ENCODE measurements at places on chromosomes 2 and 18.

GRCh38 chr2:26715528-26716270, 23.2 kb downstream of the KCNK3 start:
- no peak for DNase-seq

GRCh38 chr2:134134827-134135226, 119.0 kb upstream of the MGAT5 start:
- DNase-seq, result no peak

- no peak for DNase-seq
These were observed 20.5 kb downstream of the SLC25A52 start for GRCh38 chr18:31740180-31740579.

GRCh38 chr18:55781481-55781957, 193.5 kb upstream of the TCF4 start:
- no peak for DNase-seq

DNA sequence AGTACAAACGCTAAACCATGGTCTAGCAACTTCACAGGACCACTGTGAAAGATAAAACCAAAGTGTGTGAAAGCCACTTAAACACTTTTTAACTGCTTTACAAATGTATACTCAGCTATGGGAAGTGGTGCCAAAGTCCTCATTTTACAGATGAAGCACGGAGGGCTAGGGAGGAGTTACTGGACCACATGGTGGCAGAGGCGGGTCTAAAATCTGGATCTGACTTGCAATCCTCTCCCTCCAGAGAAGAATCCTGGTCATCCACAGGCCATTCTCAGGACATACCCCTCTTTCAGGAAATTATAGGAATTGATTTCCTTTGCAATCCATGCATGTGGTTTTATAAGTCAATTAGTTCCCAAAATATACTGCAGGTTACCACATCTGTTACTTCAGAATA, 84.6 kb upstream of the GYPC start:
- no peak for DNase-seq

DNA sequence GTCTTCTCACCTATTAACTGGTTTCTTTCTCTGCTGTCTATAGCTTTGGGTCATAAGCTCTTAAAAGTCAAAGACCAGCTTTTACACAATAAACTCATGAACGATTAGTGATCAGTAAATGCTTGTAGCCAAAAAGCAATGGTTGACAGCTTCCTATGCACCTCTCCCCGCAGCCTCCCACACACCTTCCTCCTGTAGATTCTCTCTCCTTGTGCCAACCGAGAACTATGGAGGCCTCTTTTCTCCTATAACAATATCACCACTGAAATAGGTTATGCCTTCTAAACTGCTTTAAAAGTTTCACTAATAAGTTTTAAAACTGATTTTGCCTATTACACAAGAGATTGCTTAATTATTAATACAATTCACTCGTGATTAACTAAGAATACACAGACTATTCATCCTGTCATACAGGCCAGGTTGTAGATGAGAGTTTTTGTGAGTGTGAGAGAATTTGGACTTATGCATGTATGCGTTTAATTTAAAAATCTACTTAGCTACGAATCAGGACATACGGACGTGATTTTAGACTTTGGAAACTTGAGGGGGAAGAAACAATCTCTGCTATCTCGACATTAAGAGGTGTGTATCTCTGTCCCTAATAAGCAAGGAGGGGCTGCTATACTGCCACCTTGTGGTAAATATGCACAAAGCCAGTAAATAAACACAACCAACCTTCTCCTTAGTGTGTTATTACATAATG, 229.1 kb upstream of the RBBP8 start:
- no peak for DNase-seq

DNA sequence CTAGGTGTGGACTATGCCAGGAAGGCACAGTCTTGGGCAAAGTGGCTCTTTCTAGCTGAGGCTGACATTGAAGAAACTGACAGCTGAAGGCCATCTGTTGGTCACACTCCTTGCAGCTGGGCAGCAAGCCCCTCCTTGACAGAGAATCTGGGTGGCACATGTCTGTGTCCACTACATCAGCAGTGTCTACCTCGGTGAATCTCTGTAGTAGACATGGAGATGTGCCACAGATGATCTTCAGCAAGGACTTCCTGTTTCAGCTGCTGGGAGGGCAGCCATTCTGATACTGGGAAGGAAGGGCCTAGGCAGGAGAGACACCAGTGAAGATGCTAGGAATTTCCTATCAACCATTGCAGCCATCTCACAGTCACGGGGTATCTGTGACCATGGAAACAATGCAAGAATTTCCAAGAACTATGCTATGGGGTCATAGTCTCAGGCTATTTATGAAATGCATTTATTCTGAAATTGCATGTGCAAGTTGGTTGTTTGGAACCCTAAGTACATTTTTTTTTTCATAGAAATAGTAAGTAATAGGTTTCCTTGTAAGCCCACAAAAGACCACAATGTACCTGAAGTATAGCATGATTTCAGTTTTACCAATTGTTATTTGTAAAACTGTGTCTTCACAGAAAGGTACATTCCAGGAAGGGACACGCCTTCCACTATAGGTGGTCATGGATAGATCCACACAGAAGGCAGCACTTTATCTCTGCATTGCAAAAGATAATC, 63.8 kb upstream of the DARS1 start:
- DNase-seq, result no peak

DNA sequence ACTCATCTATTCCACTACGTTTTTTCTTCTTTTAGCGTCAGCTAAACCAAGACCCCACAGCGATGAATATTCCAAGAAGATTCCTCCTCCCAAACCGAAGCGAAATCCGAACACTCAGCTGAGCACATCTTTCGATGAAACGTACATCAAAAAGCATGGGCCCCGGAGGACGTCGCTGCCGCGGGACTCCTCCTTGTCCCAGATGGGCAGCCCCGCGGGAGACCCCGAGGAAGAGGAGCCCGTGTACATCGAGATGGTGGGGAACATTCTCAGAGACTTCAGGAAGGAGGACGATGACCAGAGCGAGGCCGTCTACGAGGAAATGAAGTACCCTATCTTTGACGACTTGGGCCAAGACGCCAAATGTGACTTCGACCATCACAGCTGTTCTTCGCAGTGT, 182.4 kb downstream of the NYAP2 start:
- no peak for DNase-seq

DNA sequence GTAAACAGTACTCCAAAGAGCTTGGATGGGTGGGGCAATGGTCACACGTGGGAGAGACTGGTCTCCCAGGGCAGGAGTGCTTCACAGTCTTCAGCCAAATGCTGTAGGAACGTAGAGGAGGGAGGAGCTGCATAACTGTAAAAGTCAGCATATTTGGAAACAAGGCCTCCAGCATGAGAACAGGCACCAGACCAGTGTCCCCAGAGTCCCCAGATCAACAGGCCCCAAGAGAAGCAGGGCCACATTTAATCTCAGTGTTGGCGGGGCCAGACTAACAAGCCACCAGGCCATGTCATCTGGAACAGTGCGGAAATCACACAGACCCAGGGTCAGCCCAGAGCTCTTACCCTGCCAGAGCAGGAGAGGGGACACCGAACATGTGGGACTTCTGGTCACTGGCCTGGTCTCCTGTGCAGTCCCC, 63.2 kb downstream of the ADCY3 start:
- DNase-seq, result no peak

DNA sequence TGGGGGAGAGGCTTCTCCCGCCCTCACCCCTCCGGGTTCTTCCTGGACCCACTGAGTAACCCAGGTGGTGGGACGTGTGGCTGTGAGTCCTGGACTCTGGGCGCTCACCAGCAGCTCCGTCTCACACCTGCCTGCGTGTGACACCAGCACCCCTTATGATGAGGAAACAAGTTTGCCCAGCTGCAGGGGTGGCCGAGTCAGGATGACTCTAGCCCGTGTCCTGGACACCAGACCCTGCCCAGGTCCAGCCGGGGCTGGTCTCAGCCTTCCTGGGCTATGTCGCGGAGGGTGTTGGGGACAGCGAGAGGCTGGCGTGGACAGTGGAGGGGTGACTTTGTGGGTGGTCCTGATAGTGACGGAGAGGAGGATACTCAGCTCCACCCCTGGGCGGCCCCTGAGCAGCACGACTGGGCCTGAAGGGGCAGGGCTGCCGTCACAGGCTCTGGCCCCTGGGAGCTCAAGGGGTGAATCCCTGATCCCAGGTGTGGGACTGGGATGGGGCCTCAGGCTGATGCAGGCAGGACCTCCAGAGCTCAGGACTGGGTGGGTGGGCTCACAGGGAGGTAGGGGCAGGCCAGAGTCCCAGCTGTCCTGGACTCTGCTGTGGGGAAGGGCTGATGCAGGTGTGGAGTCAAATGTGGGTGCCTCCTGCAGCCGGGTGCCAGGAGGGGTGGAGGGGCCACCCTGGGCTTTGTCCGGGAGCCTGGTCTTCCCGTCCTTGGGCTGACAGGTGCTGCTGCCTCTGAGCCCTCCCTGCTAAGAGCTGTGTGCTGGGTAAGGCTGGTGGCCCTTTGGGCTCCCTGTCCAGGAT, 3.7 kb downstream of the GPR35 start:
- no peak for DNase-seq

DNA sequence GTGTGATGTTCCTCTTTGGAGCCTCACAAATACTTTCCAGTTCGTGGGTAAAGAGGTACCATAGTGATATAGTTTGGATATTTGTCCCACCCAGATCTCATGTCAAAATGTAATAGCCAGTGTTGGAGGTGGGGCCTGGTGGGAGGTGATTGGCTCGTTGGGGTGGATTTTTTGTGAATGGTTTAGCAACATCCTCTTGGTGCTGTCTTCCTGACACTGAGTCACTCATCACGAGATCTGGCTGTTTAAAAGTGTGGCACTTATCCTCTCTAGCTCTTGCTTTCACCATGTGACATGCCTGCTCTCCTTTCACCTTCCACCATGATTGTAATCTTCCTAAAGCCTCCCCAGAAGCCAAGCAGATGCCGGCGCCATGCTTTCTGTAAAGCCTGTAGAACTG, 3.0 kb upstream of the CCDC93 start:
- DNase-seq, result no peak

- DNase-seq, result no peak
These were observed 115.0 kb upstream of the TMEM200C start for GRCh38 chr18:6010284-6010683.

DNA sequence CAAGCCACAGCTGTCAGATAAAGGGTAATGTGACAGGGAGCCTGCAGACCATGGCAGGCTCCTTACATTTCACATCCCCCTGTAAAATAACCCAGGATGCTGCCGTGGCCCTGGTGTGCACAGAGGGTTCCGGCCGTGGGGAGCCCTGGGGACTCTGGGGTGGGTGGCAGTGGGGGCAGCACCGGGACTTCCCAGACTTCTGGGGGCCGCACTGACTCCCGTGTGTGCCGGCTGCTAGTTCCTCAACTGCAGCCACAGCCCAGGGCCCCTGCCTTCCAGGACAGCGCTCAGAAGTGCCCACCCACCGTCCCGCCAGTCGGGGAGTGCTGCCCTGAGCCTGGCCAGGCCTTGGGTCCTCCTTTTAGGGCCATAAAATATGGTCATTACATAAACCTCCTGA, 56.5 kb downstream of the CIB4 start:
- DNase-seq, result peak; percentile 29

- DNase-seq, result no peak
These were observed 47.9 kb downstream of the KIF5C start for GRCh38 chr2:148922776-148923475.

GRCh38 chr18:76364282-76365259, 130.5 kb downstream of the ZNF516 start:
- DNase-seq, result no peak

DNA sequence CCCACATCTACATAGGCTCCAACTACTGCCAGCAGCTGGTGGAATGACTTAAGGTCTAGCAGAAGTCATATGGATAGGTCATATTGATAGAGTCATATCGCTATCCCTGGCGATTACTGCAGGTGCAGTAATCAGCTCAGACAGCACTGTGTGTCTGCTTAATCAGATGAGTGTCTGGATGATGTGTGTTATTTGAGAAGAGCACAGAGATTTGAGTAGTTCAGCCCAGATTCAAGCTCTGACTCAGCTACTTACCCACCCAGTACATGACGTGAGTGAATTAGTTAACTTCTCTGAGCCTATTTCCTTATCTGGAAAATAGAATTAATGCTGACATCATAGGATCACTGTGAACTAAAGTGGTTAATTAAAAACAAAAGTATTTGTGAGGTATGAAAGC, 78.9 kb downstream of the EHD3 start:
- no peak for DNase-seq

- no peak for DNase-seq
These were observed 12.3 kb upstream of the CERS6 start for GRCh38 chr2:168443818-168444217.

GRCh38 chr2:223203971-223204929, 152.3 kb downstream of the KCNE4 start:
- no peak for DNase-seq

DNA sequence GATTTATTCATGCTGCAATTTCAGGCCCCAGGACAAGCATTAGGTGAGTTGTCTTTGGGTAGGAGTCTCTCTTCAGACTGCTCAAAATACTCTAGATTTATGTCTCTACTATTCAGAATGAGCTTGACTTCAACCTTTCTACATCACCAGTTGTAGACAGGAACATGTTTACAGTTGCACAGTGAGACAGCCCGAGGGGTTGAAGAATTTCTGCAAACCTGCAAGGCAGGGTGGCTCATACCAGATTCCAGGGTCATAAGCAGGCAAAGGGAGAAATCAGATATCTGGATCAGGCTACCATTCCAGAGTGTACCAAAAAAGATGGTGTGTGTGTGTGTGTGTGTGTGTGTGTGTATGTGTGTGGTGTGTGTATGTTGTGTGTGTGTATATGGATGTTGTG, 112.4 kb downstream of the SPP2 start:
- DNase-seq, result no peak

- no peak for DNase-seq
These were observed 75.6 kb downstream of the RNF144A start for GRCh38 chr2:6992794-6993228.

DNA sequence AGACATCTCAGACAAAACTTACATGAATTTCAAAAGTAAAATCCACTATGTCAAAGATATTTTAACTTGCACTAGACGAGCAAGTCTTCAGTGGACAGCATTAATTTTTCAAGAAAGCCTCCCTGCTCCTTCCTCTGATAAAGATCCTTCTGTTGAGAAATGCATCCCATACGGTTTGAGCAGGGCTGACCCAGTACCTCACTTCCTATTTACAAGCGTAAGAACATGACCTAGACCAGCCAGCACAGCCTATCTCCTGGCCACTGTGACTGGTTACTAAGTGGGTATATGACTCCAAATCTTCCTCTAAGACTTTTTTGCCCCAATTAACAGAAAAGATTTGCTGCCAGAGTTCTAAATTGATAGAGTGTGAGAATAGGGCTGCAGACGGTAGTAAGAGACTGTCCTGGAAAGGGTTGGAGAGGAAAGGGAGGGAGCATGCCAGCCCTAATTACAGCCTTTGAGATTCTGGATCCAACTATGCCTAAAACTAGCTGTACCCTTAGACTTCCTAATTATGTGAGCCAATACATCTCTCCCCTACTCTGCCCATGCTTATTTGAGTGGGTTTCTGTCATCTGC, 108.4 kb downstream of the PRELID3A start:
- DNase-seq, result no peak

- no peak for DNase-seq
These were observed 7.1 kb downstream of the ZNF407 start for GRCh38 chr18:74604774-74605173.

GRCh38 chr2:187466129-187466792, 18.2 kb upstream of the CALCRL start:
- DNase-seq, result no peak

GRCh38 chr2:24544456-24545115, 53.5 kb downstream of the NCOA1 start:
- DNase-seq, result no peak

All from activated CD8-positive, alpha-beta memory T cell treated with anti-CD3 and anti-CD28 coated beads, Interleukin-2, amount 50 U/mL, for 48 hours (primary cell).